ENCODE measurements at places on chromosomes 7 and 10. TPM values are rescaled to one million over a fixed set of nuclear protein-coding genes. Genes with fewer than 3 reads are reported as not detected.

DNA sequence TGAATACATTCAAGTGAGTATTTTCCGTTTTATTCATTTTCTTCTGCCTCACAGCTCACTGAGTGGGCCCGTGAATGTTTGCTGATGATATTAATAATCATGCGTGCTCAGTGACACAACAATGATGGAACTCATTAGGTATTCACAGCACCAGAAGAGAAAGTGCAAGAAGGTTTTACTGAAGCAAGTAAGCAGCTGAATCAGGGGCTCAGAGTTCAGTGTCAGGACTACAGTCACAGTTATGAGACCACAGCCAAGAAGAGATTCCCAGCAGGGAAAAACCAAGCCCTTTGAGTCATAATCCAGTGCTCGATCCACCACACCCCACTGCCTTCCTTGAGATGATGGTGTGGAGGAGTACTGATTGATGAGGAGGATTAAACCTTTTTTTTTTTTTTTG, 247.4 kb downstream of the KIAA1217 start:
- no peak for DNase-seq

- no peak for DNase-seq
Measured at GRCh38 chr7:129652914-129653313, 41.4 kb downstream of the NRF1 start.

GRCh38 chr7:53504914-53505313, 469.5 kb downstream of the POM121L12 start:
- no peak for DNase-seq

DNA sequence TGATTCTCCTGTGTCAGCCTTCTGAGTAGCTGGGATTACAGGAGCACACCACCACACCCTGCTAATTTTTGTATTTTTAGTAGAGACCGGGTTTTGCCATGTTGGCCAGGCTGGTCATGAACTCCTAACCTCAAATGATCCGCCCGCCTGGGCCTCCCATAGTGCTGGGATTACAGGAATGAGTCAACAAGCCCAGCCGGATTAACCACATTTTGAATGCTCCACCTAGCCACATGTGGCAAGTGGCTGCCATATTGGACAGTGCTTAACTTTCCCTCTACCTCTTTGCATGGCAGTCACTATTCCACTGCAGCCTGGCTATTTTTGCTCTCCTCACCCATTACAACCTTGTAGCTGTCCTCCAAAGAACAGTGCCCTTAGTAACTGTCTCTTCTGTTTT, 160.1 kb downstream of the GATA3 start:
- no peak for DNase-seq

Gene ASZ1
- total RNA-seq: not detected

DNA sequence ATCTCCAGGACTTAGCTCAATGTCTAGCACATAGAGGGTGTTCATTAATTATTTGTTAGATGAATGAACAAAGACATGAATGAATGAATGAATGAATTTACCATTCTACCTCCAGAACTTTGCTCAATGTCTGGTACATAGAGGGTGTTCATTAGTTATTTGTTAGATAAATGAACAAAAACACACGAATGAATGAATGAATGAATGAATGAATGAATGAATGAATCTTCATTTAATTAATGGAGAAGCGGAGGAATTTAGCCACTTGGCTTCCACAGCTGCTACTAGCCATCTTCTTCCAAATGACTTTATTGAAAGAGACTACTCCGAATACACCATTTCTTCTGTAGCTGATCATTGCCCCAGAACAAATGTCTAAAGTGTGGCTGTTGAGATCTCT, 368.9 kb downstream of the FRMD4A start:
- no peak for DNase-seq

Gene SMO
- 20.0 TPM for total RNA-seq

DNA sequence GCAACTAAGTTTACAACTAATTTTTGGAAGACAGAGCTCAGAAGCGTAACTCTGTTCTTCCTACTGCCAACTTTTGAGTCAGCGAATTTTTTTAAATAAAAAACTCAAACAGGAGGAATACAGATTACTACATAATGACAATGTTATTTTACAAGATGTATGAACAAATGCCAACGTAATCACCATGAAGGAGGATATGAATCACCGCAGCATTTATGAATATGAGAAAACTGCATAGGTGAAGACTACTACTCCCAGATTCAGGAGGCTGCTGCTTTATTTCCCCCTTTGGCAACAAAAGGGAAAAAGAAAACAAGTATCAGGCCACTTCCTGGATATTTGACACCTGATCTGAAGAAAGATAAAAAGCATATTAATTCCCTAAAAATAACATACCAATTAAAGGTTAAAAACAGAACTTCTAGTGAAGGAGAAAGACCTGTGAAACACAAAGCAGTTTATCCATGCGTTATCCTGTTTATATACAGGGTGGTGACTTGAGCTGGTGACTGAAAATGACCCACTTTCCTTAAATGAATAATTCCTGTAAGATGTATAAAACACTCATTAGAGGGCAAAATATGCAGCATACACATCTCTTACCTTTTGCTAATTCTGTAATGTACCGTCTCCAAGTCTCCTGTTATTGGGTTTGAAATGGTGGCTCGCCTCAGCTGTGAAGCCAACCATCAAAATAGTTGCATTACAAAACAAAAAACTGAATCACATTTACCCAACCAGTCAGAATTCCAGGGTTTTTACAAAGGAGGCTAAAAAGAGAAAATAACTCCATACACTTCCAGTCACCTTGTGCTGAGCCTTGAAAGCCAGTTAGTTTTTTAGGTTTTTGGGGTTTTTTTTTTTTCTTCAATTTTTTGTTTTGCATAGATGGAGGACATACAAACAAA, 52.0 kb downstream of the P4HA1 start:
- no peak for DNase-seq

Gene SH3PXD2A
- total RNA-seq: 13.3 TPM
